ENCODE measurements at places on chromosomes 1 and 21.

GRCh38 chr1:9538669-9539164 is 548 bp upstream of the SLC25A33 start:
- DNase-seq = no peak

DNA sequence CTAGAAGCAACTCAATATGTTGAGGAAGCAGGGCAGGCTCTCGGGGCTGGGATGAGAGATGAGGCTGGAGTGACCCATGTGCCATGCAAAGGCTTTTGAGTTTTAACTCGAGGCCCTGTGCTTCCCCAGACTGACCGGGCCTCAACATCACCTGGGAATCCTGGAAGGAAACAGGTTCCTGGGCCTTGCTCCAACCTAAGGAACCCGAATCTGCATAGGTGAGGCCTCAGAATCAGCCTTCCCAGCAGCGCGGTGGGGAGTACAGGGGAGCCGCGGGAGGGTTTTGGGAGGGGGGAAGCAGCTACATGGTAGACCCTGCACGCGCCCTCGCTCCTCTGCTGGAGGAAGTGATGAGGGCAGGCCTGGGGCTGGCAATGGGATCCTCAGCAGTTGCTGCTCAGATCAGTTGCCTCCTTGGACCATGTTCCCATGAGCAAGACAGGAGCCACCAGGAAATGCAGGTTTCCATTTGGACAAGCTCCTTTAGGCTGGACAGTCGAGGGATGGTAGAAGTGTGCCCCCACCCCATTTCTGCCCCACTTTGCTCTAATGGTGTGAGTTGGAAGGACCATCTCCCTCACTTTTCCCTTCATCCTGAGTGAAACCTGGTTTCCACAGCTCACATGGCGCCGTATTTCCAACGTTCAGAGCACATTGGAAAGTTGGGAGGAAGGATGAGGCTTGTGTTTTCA is 4.5 kb upstream of the KIAA1614 start:
- no peak for DNase-seq

GRCh38 chr1:204222764-204223055 is 8.9 kb upstream of the GOLT1A start:
- no peak for DNase-seq

DNA sequence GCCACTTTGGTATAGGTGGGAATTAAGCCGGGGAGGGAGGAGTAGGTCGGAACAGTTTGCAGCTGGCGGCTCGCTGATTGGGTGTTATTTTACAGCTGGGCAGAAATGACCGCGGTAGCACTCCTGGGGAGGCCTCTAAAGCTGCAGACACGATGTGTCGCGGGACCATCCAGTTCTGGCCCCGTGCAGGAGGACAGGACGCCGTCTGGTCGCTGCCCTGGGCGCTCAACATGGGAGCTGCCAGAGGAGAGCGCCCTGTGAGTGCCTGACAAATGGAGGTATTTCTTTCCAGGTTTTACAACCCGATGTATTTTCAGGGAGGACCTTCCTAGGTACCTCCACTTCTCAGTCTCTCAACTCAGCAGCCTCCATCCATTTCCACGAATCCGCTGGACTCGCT is 46.2 kb downstream of the CDC7 start:
- no peak for DNase-seq

- DNase-seq = no peak
Measured at GRCh38 chr1:220711056-220711809, 21.1 kb downstream of the C1orf115 start.

- peak; percentile 89 for DNase-seq
Measured at GRCh38 chr1:93661829-93662474, 19.7 kb downstream of the BCAR3 start.

GRCh38 chr1:145714524-145715111 is 4.7 kb upstream of the CD160 start:
- DNase-seq = no peak

DNA sequence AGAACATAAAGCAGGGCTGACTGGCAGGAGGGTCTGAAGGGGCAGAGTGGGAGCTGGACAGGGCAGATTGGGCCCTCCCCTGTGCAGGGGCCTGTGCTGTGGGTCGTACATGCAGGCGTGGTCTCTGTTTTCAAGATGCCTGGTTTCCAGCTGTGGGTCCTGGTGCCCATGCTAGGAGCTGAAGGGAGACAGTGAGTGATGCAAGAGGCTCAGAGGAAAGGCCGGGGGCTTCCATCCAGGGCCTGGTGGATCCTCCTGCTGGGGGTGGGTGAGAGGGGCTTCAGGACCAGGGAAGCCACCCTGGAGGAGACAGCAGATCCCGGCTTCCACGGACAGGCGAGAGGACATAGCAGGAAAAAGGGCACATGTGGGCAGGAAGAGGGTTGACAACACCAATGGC is 349.0 kb upstream of the VAMP3 start:
- DNase-seq = no peak

GRCh38 chr21:41545500-41546359 is 37.8 kb upstream of the TMPRSS2 start:
- no peak for DNase-seq

GRCh38 chr1:7691576-7691975 is 79.5 kb upstream of the VAMP3 start:
- no peak for DNase-seq

GRCh38 chr1:8006037-8006963 is 19.8 kb downstream of the ERRFI1 start:
- no peak for DNase-seq

GRCh38 chr1:151839457-151840403 is at the start of gene C2CD4D:
Gene C2CD4D (minus strand): TSS chr1:151839820. CDS start chr1:151838989, 831 bp downstream.
- DNase-seq = peak; percentile 83

DNA sequence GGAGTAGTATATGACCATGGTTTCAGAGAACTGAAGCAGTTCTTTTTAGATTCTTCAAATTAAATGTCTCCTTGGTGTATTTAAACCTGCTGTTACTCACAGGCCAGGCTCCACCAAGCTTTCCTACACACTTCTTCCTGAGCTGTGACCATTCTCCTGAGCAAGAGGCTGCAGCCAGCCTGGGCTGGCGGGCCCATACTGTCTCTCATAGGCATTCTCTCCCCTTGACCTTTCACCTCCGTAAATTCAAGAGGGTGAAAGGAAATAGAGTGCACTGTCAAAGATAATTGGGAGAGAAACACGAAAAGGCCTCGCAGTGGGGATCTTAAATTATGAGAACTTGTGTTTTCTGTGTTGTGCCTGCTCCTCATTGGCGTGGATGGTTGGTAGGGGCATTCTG is 2.3 kb downstream of the ARF1 start:
- DNase-seq = no peak

DNA sequence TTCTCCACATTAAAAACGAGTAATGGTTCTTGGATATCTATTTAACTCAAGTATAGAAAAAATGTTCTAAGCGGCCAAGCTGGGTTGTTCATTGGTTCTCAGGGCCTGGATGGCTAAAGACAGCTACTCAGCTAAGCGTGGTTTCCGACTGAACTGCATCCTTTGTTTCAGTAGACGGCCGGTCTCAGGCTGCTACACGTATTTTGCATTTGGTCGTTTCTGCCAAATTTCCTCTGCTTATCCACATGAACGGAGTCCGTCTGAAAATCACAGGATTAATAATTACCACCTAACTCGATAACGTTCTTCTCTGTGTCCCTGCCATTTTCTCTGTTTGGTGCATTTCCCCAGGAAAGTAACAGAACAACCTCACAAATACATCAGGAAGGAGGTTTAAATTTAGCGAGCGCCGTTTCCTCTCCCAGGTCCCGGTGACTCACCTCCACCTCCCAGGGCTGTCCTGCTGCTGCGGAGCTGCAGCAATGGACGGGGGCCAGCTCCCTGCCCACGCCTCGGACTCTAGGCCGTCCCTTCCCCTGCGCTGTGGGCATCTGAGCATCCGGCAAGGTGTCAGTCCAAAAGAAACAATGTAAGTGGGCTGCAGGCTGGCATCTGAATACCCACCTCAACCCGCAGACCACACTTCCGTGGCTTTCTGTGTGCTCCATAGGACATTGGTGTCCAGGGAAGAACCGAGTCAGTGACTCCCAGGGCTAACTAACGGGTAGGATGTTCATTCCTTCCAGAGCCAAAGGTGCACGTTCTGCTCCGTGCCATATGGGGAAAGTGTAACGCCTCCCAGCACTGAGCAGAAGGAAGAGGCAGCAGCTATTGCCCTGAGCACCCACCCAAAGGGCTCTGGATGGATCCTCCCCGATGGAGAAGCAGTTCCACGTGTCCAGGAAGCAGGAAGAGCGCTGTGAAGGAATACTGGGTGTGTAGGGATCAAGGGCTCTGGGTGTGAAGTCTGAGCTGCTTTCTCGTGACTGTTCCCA is 4.1 kb upstream of the GABRD start:
- peak; percentile 67 for DNase-seq

GRCh38 chr1:171576144-171576543 is 45.9 kb upstream of the MYOCOS start:
- peak; percentile 20 for DNase-seq

- DNase-seq = peak; percentile 73
Measured at GRCh38 chr1:51679435-51679834, 62.5 kb downstream of the OSBPL9 start.

DNA sequence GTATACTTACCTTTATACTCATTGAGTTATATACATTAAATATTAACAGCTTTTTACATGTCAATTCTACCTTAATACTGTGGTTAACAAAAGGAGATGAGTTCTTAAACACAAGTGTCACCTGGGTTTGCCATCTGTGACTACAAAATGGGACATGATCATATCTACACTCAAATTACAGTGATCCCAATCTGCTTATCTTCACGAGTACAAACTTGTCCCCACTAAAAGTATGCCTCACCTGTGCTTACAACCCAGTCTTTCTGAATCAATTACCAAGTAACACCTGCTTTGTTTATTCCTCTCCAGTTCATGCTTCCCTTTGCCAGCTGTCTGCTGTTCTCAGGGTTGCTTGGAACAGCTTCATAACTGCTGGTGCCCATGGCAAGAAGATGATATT is 8.8 kb downstream of the CD1E start:
- DNase-seq = no peak

- DNase-seq = no peak
Measured at GRCh38 chr1:244863491-244864252, 671 bp downstream of the HNRNPU start.

DNA sequence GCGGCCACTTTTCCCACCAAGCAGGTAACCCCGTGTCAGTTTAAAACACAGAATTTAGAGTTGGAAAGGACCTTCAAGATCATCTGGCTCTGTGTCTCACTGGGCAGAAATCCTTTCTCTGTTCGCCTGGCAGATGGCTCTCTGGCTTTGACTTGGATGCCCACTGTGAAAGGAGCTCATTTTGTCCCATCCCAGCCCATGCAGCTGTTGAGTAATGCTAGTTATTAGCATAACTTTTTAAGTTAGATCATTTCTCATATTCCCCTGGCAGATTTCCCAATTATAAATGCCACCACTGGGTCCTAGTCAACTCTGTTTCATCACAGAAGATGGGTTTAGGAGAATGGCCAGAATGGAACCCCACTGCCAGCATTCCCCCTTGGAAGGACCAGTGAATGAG is 55.9 kb downstream of the SLC35F3 start:
- DNase-seq = no peak

GRCh38 chr1:213335084-213335483 is 284.0 kb downstream of the RPS6KC1 start:
- DNase-seq = no peak

DNA sequence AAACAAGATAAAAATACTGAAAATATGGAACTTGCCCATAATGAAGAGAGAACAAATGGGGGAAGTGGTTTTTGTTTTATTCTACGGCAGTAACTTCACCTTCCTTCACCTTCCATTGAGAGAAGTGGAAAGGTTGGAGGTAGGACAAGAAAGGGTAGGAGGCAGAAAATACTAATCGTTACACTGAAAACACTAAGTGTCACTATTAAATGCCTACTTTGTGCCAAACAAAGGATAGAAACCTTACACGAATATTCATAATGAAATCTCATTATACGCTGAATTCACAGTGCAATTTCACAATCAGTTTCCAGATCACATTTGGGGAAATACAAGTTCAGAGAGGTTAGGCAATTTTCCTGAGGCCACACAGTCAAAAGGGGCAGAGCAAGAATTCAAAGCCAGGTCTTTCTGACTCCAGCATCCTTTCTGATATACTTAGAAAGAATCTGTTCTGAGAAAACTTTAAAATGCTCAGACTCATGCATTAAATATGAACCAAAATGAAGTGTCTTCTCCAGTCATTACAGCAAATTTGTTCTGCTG is 3.0 kb downstream of the TIAM1 start:
- DNase-seq = no peak

- peak; percentile 51 for DNase-seq
Measured at GRCh38 chr1:75265792-75266191, 131.6 kb downstream of the LHX8 start.

DNA sequence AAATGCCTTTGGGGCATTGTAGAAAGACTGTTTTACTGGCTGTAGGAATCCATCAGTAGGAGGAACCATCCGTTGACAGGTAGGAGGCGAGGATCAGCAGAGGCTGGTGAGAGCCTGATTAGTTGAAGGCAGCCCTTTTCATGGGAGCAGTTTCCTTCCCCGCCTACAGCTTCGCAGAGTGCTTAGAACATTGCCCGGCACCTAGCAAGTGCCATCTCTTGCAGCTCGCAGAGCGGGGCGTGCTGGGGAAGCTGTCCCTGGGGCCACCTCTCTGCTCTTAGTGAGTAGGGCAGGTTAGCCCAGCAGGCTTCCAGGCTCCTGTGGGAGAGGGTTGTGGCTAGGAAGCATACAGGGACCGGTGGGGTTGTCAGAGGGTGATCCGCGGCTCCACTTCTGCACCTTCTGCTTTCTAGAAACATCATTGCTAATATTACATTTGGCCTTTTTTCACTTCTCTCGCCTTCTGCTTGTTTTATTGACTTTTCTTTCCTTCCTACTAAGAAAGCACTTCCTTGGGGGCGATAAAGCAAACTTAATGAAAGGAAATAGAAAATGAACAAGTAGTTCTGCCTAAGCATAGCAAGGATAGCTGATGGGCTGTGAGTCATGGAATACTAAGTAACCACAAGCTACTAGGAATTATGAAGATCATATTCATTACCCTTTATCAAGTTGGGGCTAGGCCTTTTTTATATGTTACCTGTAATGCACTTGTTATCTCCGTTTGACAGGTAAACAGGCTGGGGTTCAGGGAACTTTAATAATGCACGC is 176.7 kb downstream of the GALNT2 start:
- DNase-seq = peak; percentile 33

DNA sequence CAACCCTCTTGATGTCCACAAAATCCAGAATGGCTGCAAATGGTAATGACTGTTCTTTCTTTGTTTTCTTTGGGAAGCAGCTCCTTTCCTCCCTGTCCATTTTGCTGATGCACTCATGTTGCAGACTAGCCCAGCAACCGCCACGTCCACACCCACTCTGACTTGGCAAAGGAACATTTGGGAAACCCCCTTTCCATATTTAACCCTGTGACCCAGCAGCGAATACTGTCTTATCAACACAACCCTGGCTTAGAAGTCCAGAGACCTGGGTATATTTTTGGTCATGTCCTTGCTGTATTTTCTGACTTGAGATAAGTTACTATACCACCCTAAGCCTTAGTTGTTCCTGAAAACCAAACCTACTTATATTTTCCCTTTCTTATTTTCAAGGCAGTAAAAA is 18.1 kb upstream of the SHE start:
- DNase-seq = peak; percentile 20

GRCh38 chr1:231628207-231628876 is 1.8 kb downstream of the DISC1 start:
- DNase-seq = no peak
